ENCODE measurements at places on chromosomes 11 and 22.

DNA sequence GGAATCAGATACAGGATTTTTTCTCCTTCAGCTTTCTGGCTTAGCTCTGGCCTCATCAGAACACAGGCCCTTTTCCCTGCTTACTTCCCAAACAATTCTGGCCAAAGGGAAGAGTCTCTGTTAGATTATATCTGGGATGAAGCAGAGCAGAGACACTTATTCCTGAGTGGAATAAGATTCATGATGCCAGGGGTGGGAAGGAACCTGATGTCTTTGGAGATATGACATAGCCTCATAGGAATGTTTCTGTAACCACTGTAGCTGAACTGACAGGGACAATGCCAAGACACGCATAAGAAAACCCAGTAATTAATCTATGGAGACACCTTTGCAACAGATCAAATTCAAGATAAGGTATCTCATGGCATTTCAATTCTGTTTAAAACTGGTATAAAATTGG is 177.1 kb upstream of the RAG2 start:
- DNase-seq, result no peak

- no peak for DNase-seq
Observed at GRCh38 chr22:29947410-29948384, 64.7 kb downstream of the MTMR3 start.

DNA sequence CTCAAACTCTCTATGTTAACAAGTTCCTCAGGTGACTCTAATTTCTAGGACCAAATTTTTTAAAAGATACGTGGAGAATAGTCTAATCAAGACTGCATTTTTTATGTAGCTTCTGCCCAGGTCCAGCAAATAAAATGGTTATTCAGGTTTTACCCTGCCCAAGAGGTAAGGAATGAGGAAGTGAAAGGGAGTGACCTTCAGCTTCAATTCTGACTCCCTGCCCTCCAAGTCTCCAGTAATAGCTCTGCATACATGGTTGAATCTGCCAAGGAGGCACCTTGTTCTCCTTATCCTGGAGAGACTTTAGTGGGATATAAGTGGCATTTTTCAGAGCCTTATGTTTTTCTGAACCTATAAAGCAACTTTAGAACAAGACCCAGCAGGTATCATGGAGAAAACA is 15.5 kb downstream of the MUC15 start:
- no peak for DNase-seq

DNA sequence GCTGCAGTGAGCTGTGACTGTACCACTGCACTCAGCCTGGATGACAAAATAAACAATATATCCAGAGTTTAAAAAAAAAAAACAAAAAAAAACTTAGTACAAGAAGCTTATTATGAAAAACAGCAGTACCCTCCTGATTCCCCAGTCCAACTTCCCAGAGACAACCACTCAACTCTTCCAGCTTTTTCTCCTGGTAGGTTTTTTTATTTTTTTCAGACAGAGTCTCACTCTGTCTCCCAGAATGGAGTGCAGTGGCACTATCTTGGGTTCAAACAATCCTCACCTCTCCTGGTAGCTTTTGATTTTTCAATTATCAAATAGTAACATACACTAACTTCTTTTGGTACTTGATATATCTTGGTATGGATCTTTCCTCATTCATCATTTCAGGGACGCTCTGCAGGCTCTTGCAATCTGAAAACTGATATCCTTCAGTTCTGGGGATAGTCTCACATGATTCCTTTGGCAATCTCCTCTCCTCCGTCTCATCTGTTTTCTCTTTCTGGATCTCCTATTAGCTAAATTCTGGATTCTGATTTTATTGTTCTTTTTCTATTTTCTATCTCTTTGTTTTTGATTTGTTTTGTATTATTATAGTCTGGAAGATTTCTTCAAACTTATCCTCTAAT is 44.9 kb downstream of the ALG9 start:
- no peak for DNase-seq

DNA sequence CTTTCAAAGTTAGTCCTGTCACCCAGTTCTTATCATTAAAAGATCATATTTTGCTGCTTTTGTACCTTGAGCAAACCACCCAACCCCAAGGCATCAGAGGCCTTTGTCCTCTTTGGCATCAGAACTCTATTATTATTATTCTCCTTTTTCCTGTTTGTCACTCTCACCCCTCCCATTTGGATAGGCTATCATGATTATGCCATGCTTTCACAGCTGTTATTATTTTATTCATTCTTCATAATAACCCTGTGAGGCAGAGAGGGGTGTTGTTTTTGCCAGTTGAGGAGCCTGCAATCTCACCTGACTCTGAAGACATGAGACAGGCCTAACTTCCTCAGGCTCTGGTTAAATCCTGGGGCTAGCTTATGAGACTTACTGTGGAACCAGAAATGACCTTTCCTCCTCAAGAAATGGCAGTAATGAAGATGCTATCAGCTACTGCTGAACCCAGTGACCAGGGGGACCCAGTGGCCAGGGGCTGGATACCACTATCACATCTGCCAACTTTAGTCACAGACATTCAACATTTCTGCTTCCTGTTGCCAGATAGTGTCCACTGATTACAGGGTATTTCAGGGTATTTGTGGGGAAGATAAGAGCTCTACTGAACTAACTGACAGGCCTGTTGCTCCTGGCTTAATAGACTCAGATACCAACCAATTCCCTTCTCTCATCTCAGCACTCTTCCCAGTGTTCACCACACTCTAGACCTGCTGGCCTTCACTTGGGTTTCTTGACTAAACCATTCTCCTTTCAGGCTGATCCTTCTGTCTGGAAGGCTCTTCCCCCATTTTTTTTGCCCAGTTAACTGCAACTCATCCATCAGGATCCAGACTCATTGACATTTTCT is 11.8 kb upstream of the SWAP70 start:
- no peak for DNase-seq

DNA sequence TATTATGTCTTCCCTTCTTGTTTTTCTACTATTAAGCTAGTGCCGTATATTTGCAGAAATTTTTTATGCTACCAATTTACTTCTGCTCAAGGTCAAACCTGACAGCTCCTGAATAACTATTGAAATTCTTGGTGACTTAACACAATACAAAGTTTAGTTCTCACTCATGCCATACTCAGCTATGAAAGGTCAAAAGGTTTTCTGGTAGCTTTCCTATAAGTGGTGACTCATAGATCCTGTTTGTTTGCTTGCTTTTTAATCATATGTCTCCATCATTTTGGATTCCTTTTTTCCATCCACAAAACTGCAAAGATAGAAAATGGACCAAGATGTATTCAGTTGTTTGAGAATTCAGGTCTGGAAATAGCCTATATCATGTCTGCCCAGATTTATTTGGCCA is 855.8 kb upstream of the LRRC4C start:
- DNase-seq, result no peak

DNA sequence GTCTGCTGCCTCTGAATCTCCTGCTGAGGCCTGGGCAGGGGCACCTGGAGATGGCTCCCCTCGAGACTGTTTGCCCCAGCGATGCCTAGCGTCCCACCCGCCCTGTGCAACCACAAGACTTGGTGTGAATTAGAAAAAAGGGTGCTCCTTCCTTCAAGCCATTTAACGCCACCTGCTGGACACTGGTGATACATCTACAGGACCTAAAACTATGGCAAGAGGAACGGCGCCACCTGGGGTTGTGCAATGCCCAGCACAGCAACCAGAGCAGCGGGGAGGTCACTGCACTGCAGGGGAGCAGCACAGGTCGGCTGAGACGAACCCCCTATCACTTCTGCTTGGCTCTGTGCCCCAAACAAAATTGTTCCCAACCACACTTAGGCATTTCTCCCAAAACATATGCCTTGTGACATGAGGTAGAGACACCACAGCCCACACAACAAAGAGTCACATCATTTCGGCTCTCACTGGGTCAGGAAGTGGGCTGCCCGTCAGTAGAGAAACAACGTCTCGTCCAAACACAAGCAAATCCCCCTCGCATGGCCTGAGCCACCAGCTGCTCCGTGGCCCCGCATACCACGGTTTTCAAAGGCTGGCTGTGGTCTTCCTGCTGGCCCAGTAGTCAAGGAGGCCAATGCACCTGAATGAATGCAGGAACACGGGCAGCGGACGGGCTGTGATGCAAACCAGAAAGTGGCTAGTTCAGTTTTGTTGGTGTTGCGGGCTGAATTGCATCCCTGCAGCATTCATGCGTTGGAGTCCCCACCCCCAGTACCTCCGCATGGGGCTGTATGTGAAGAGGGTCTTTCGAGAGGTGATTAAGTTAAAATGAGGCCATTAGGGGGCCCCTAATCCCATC is 171.9 kb downstream of the SHANK2 start:
- no peak for DNase-seq
